Activated CD4-positive, alpha-beta T cell treated with anti-CD3 and anti-CD28 coated beads, Interleukin-2, amount 10 ng/mL, durations not matched to agents 24 days and 14 days (primary cell): ENCODE measurements at places on chromosomes 5 and 9.

DNA sequence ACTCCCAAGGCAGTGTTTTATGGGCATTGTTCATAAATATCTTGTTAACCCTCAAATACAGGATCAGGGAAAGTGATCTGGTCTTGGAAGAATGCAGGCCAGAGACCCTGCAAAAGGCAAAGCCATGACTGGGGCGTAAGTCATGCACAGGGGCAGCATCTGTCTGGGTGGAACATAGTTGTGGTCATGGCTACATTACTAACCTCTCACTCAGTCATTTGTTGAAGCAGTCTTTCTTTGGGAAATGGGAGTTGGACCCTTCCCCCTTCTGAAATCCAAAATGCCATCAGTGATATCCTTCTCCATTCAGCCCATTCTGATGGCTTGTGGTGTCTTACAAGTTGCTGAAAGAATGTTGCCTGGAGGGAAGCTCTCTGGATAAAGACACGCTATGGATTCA lies 68.1 kb downstream of the GDNF start:
- DNase-seq = no peak

DNA sequence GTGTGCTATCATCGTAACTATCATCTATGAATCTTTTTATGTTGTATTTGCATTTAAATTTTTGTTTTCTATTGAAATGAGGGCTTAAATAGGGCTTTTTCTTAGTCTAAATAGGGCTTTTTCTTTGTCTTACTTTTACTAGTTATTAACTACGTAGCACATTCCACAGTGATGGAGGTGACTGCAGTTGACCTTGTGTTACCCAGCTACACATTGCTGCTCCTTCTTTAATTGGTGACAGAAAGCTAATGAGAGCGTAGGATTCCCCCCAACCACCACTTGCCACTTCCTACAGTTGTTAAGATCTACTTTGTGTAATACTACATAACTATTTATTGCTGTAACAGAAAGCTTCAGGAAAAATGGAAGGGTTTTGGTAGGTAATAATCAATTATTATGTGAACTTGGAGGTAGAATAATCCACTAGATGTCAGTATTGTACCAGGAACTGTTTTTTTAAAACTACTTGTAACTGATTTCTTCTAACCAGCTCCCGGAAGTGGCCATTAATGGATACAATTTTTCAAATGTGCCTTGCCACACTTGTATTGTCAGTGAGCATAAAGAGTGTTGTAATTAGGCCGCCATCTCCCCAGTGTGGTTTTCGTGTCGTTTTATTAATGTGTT lies 18.0 kb downstream of the MTRR start:
- DNase-seq = no peak

DNA sequence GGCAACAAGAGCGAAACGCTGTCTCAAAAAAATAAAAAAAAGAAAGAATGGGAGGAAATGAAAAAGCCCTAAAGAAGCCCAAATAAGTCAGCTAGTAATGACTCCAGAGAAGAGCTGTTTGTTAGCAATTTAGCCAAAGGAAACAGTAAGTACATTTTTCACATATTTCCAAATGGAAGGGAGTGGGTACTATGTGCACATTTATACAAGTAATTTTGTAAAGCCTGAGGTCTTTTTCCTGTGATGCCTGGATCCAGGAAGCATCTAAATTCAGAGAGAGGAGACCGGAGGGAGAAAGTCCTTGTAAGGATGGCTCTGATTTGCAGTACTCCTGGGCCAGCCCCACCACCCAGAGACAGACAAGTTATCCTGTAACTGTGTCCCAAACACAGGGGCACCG lies 14.7 kb downstream of the FBP1 start:
- no peak for DNase-seq

DNA sequence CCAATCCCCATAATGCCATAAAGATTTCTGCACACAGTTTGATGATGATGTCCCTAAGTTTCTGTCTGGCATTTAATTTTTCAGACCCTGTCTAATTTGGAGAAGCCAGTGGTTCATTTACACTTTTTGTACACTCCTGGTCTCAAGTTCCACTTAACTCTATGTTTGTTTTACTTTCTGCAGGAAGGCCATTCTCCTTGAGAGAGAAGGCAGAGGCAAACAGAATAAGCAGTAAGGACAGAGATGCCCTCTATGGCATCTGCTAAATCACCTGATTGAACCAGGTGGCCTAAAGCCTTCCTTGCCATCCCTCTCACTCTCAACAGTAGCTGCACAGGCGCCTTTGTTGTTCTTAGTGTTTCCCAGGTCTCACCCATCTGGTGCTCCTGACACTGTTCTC lies 86.1 kb upstream of the LRRTM2 start:
- no peak for DNase-seq

DNA sequence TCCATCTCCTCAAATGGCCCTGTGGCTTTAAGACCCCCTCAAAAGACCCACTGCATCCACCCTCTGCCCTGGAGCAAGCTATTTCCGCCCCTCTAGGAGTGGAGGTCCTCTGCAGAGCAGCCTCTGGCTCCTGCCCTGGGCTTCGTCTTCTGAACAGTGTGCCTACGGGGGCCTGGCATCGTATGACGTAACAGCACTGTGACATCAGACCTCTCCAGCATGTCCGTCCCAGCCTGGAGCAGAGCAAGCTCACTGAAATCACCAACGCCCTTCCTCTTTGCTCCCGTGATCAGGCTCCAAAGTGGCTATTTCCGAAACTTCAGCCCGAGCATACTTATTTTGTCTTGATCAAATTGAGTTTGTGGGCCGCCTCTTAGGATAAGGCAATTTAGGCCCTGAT lies 69.1 kb upstream of the PTCH1 start:
- no peak for DNase-seq

DNA sequence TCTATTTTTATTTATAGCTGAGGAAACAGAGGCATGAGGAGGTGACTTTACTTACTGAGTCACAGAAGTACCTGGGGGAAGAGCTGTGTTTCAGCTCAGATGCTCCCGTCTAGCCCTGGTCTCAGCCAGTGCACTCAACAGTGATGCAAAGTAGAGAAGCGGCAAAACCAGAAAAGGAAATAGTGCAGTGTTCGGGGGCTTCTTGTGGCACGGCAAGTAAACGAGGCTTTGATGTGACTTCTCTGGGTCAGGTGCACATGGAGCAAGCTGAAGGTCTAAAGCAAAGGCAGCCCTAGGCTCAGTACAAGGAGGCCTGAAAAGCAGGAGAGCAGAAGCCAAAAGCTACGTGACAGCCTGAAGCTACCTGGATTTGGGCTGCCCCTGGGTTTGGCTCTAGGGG lies 526.7 kb upstream of the ADAMTS16 start:
- no peak for DNase-seq
